Progenitor cell of endocrine pancreas (in vitro differentiated cells): ENCODE measurements at places on chromosomes 7 and 10. TPM values are rescaled to one million over a fixed set of nuclear protein-coding genes. Genes with fewer than 3 reads are reported as not detected.

DNA sequence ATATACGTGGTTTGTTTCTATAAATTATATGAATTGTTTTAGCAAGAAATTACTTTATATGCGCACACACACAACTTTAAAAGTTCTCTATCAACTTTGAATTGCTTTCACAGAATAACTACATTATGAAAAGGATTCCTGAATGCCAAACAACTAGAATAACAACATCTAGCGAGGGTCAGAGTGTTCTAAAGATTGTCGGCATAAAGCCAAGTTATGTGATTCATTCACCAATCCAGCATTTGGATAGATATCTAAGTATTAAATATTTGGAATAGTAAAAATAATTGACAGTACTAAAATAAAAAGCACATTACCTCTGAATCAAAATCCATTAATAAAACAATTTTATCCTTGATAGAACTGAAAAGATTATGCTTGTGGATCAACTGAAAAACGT is 125.3 kb upstream of the AMPH start:
- H3K27ac ChIP-seq = no peak overlapping the region
- H3K4me3 ChIP-seq = no peak overlapping the region
- no peak for DNase-seq
- no peaks in the 10 kb centered on the region for H3K27me3 ChIP-seq
- no peaks in the 10 kb centered on the region for H3K4me1 ChIP-seq
- H3K36me3 ChIP-seq = peaks cover 13% of the 10 kb centered on the region

The FAM25G gene
- not detected in 2 replicates for total RNA-seq

GRCh38 chr7:43163885-43164284 is 51.4 kb downstream of the HECW1 start:
- no peak overlapping the region for H3K4me3 ChIP-seq
- peaks cover 2% of the 10 kb centered on the region for H3K27me3 ChIP-seq
- no peaks in the 10 kb centered on the region for H3K4me1 ChIP-seq
- H3K27ac ChIP-seq = no peak overlapping the region
- no peaks in the 10 kb centered on the region for H3K36me3 ChIP-seq

The MASTL gene
- total RNA-seq = 15.0 TPM in 2 replicates

The ARMC10 gene
- total RNA-seq = 38.8 and 43.7 TPM in 2 replicates
